Stimulated activated CD4-positive, alpha-beta T cell treated with anti-CD3 and anti-CD28 coated beads, Interleukin-1b, Interleukin-23, amount 100 ng/mL, for 1 hour (primary cell): ENCODE measurements at places on chromosomes 3 and 15.

GRCh38 chr15:91915576-91915975 is 62.1 kb downstream of the SLCO3A1 start:
- no peak for DNase-seq

- no peak for DNase-seq
Observed at GRCh38 chr3:44969828-44970179, 6.2 kb downstream of the ZDHHC3 start.

- DNase-seq: no peak
Observed at GRCh38 chr3:24060055-24060454, 115.0 kb downstream of the NR1D2 start.

DNA sequence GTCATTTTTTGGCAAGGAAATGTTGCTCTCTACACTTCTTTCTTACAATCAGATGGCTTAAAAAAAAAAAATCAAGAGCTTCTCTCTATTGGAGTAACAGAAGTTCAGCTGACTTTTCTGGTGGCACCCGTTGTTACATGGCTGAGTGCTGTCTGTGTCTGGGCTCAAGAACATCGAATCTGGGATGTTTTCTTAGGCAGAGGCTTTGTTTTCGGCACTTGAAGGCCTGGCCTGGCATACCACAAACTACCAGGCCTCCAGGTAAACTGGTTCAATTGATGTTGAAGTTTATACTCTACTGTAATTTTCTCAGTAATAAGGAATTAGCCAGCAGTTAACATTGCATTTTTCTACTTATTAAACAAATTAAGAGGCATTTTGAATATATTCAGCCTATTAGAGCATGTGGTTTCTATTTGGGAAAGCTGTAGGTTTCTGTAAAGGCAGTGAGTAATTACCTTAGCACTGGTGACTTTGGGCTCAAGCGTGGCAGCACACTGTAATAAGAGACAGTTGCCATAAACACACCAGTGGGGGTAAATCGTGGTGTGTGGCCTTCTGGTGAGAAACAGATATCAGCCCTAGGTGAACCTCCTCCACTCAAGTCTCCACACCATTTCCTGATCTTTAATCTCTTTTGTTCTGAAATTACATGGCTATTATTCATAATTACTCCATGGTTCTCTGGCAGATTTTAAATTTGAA is 544.7 kb downstream of the MECOM start:
- no peak for DNase-seq

DNA sequence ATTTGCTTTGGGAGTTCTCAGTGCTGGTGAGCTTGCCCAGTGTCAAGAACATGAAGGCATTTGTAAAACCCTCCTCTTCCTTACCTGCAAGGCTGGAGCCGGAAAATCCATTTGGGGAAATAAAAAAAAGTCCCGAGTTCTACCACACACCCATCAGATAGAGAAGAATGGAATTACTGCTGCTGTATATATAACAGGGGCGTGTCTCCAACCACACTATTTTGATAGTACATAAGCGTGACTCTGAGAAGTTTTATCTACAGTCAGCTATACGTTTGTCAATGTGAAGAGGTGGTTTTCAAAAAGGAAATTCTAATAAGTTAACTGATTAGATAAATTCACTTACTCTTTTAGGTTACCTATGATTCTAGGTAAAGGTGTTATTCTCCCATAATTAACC is 1.3 kb upstream of the CPA3 start:
- DNase-seq: no peak

DNA sequence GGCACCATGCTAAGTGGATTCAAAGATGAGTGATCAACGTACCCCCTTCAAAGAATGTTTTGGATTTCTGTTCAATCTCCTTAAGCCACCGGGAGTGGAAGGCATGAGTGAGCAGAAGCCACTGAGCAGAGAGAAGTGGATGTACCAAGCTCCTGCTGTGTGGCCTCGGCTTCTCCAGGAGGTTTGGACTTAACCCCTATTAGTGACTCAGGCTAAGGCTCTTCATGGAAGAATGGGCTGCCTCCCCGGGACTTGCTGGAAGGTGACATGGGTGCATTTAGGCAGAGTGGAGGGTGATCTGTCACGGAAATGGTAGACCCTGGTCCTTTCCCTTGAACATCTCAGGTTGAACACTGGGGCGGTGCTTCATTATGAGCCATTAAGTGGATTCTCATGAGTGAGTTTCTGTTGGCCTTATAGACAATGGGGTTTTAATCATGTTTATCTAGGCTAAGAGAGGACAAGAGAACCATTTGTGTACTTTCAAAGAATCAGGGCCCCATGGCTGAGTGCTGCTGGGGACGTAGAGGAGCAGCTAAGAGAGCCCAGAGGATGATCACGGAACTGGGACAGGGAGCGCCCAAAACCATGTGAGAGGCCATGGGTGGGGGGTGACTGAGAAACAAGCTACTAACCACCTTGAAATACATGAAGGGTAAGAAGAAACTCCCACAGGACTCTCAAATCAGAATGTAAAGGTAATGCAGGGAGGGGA is 62.2 kb downstream of the HES1 start:
- DNase-seq: no peak

DNA sequence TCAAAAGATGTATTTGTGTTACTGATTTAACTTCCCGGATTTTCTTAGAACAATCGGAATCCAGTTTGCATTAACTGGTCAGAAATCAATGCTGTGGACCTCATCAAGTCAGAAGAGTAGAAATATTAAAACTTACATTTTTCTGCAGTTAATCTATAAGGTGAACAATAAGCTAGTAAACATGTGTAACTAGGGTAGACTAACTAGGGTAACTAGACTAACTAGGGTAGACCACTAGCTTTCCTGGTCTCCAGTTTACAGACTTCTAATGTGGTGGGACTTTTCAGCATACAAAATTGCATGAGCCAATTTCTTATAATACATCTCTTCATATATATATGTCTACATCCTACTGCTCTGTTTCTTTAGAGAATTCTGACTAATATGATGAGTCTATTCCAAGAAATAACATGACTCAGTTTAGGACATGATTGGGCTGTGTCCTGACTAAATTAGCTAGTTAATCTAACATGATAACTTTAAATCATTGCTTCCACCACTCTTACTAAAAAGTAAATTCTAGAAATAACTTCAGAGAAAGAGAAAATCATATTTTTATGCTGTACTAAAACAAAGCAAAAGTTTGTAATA is 5.3 kb downstream of the PLSCR2 start:
- no peak for DNase-seq

DNA sequence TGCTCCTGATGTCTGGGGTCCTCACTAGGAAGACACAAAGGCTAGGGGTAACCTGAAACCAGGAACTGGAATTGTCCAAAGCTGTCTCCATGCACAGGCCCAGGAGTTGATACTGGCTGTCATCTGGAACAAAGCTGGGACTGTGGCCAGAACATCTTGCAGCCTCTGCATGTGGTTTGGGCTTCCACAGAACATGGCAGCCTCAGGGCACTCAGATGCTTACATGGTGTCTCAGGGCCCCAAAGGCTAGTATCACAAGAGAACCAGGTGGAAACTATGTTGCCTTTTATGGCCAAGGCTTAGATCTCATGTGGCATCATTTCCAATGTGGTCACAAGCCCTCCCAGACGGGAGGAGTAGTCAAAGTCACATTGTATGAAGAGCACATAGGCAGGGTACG is 335.2 kb upstream of the TRIM42 start:
- DNase-seq: no peak

GRCh38 chr15:63379492-63380150 is 2.0 kb downstream of the CA12 start:
- DNase-seq: no peak

DNA sequence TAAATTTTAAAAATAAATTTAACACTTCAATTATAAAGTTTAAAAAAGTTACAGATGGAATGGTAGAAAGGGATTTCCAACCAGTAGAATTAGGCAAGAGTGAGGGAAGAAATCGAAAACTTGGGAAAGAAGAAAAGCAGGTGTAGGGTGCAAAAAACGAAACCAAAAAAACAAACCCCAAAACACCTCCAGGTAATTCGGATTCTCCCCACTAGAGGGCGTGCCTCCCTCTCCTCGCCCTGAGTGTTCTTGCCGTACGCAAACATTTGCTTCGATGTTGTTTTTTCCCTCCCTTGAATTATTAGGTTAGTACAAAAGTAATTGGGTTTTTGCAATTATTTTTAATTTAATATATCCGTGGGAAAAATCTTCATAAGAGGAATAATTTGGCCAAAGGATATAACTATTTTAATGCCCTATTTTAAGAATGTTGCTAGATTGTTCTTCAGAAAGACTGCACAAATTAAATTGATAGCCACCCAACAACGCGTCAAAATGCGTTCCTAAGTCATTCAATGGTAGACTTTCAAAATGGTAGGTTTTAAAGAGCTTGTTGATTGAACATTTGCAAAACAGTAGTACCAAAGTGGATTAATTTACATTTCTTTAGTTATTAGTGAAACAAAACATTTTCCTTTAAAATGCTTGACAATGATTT is 63.7 kb downstream of the SLC30A4 start:
- peak; percentile 61 for DNase-seq

DNA sequence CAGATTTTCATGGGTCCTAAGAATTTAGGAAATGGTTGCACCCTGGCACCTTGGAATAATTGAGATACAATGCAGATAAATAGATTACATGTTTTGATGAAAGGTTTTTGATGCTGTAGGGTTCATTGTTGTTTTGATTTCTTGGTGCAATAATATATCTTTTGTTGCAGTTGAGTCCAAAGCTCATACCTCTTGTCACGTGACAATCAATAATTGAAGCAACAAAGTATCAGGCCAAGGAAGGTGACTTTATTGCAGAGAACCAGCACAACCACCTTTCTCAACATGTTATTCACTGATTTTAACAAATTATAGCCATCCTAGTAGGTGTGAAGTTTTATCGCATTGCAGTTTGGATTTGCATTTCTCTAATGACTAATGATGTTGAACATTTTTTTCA is 285.5 kb upstream of the SLCO3A1 start:
- DNase-seq: no peak

- no peak for DNase-seq
Observed at GRCh38 chr15:98549741-98550140, 98.6 kb upstream of the IGF1R start.

GRCh38 chr15:27587810-27588209 is 511.3 kb downstream of the OCA2 start:
- no peak for DNase-seq

- no peak for DNase-seq
Observed at GRCh38 chr3:47452453-47453215, 23.1 kb downstream of the SCAP start.

- no peak for DNase-seq
Observed at GRCh38 chr15:61640756-61641155, 411.7 kb upstream of the RORA start.
